Activated T-cell treated with anti-CD3 and anti-CD28 coated beads, Interleukin-2, amount 50 U/mL, for 4 hours (primary cell): ENCODE measurements at places on chromosomes 13 and 19.

DNA sequence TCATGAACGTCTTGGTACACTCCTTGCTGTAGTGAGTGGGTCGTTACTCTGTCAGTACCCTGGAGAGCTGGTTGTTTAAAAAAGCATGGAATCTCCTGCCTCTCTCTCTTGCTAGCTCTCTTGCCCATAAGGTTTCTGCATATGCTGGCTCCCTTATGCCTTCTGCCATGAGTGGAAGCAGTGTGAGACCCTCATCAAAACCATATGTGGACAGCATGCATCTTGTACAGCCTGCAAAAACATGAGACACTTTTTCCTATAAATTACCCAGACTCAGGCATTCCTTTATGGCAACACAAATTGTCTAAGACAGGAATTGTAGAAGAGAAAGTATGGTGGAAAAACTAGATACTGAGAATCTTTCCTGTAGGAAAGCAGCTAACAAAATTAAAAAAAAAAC, 516.3 kb downstream of the SLITRK6 start:
- no peak for DNase-seq

DNA sequence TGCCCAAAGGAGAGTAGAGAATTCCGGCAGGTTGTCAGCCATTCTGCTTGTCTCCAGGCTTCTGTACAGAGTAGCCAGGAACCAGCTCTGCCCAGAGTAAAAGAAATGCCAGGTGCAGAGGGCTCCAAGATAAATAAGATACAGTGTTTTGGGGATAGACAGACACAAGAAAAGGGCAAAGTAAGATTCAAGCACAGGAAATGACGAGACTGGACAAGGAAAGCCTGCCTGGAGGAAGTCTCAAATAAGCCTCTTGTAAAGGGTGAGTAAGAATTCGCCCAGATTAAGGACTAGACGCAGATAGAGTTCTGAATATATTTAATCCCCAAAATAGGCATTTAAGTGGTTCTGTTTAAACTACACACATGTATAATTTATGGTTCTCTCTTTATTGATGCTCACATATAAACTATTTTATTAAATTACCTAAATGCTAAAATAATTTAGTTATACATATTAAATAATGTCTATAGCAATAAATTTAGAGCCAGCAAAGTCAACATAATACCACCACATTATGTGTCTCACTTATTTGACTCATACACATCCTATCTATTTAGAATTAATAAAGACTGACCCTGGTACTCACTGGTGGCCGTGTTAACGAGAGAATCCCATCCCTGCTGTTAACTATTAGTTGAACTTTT, 98.4 kb upstream of the RAP2A start:
- DNase-seq, result no peak

GRCh38 chr13:85286081-85286480, 513.1 kb downstream of the SLITRK6 start:
- no peak for DNase-seq

- DNase-seq, result no peak
These were observed 318.7 kb upstream of the NBEA start for GRCh38 chr13:34623331-34623730.

GRCh38 chr13:32107474-32107873, 75.9 kb downstream of the FRY start:
- no peak for DNase-seq

DNA sequence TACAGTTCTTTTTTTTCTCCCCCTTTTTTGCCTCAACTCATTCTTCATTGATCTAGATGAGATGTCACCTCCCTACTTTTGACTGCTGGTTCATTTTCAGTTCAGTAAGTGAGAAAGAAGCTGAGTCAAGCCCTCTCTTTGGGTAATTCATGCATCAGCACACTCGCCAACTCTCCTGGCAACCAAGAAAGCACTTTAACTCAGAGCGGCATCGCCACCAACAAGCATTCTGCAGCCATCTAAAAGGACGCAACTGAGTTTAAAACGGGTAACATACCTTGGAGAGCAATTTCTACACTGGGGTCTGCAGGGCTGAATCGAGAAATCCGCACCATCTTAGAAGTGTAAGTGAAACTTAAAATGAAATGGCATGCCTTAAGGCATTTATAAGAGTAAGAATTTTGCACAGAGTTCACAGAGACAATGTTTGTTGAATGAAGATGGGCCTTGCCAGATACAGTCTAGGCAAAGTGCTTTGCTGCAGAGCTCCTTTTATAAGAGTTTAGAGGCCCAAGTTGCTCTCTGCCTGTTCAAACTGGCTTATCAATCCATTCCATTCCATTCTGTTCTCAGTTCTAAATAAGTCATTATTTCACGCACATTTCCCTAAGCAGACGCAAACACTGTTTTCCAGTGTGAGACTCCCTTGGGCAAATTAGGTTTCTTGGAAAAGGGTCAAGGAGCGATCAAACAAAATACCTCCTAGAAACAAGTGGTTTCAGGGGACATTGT, 338.0 kb downstream of the ENOX1 start:
- no peak for DNase-seq

DNA sequence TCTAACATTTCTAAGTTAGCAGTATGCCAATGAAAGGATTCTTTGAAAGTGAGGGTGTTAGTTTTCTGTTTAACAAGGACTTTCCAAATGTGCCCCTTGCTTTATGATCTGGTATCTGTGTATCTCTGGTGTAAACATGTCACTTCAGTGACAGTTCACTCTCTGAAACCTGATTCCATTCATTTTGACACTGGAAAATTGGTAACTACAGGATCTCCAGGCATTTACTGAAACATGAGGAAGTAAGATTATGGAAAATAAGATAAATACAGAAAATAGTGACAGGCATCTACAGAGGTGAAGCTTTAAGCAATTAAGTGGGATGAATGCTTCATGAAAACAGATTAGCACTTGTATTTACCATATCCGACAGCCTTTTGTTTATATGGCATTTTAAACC, 101.6 kb upstream of the MYO16 start:
- DNase-seq, result no peak

- no peak for DNase-seq
These were observed 515.8 kb downstream of the KLF12 start for GRCh38 chr13:73618275-73618865.

DNA sequence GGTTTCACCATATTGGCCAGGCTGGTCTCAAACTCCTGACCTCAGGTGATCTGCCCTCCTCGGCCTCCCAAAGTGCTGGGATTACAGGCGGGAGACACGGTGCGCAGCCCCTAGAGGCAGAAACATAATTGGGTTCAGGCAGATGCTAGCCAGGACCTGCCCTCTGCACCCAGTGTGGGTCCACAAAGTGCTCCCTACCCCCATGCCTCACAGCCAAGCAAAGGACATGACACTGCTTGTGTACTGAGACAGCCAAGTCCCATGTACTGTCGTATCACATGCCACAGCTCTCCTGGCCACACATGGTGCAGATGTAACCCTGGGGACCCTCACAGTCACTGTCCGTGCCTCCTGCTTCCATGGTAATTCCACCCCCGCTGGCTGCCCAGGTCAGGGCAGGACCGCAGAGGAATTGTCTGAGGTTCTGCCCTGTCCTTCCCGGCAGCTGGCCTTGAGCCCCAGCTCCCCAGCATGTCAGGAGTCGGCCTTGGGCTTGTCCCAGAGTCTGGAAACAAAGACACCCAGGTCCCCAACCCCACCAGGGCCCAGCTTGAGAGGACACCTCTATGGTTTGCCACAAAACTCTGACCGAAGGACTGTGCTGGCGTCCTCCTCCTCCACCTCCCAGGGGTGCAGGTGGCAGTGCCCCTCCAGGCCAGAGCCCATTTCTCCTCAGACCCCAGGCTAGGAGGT, 7.6 kb downstream of the PRR36 start:
- DNase-seq, result no peak

DNA sequence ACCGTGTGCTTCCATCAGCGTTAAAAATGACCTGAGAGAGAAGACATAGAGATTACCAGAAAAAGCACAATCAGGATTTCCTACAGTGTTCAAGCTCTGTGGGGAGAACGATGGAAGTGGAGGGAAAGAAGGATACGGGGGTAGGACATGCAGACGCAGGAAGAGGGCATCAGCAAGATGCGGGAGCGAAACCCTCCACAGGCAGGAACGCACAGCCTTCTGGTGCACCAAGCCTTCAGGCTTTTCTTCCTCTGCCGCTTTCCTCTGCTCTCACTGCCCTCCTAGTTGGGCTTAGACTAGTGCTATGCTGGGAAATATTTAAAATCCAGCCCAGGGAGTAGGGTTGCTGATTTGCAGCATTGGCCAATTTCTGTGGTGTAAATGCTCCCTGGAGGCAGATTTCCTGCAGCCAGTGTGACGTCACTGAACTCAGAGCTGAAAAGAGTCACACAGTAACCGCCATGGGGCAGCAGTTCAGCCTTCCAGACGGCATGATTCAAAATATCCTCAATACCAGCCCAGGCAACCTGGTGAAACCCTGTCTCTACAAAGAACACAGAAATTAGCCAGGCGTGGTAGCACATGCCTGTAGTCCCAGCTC, 205.1 kb upstream of the SOX1 start:
- DNase-seq, result no peak

DNA sequence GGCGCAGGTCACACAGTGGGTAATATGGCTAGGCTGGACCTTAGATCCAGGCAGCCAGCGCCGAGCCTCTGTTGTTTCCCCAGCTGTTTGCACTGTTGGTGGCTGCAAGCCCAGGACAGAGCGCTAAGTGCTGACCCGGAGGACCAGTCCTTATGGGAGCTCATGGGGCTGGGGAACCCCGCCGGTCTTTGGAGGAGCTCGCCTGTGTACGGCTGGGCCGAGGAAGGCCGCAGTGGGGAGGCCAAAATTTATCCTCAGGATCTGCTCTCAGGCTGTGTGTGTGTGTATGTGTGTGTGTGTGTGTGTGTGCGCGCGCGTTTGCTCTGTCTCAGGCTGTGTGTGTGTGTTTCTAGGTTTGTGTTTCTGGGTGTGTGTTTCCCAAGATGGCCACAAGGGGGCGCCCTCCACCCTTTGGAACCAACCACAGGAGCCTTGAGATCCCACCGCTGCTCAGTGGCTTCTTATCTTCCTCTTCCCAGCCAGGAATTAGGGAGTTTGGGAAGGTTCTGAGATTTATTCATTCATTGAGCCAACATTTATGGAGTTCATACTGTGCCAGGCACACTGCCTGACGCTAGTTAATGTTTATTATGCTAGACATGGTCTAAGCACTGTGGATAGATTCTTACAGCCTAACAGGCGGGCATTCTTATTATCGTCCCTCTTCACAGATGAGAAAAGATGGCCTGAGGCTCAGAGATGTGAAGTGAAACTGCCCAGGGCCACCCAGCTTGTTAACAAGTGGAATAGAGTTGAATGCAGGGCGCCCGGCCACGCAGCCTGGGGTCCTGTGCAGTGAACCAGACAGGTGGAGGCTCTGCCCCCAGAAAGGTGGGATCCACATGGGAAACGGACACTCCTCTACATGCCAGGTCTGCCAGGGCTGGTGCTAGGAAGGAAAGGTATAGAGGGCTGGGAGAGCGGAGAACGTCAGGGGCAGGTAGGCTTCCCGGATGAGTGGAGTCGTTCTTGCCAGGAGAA, 13.0 kb downstream of the PGLYRP1 start:
- peak; percentile 65 for DNase-seq

DNA sequence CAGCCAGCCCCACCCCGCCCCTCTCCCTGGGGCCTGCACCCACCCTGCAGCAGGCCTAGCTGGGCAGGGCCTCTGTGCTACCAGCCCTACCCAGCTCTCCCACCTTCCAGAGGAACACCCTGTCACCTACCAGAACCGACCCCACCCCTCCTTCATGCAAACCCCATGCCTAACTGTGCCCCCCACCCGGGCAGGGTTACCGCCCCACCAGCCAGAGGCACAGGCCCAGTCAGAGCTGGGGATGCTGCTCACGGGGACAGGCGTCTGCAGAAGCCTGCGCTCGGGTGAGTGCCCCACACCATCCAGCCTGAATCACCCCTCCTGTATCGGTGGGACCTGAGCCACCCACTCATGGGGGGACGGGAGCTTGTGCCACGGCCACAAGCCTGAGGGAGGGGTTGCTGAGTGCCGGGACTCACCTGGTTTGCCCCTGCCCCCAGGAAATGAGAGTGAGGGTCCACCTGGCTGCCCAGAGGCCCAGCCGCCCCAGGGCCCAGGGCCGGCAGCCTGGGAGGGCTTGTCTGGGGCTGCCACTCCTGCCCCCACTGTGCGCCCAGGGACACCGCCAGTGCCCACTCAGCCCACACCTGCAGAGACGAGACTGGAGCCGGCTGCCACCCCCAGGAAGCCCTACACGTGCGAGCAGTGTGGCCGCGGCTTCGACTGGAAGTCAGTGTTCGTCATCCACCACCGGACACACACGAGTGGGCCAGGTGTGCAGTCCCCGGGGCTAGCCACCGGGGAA, 3.8 kb downstream of the ZNF446 start:
- DNase-seq, result no peak

DNA sequence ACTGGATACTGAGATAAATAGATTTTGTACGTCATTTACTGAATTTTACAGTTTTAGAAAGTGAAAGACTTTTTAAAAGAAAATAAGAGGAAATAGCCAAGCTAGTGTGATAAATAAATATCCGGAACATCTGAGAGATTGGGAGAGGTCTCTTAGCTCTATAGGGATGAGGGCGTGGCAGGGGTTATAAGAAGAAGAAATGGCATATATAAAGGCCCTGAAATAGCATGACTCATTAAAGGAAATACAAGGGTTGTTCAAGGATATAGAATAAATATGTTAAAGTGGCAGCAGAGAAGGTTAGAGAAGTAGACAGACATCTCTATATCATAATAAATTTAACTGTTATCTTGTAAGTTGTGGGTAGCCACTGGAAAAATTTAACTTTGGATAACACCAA, 144.4 kb downstream of the MAB21L1 start:
- no peak for DNase-seq

GRCh38 chr19:10295847-10296591, 6.3 kb downstream of the ICAM5 start:
- DNase-seq, result no peak

DNA sequence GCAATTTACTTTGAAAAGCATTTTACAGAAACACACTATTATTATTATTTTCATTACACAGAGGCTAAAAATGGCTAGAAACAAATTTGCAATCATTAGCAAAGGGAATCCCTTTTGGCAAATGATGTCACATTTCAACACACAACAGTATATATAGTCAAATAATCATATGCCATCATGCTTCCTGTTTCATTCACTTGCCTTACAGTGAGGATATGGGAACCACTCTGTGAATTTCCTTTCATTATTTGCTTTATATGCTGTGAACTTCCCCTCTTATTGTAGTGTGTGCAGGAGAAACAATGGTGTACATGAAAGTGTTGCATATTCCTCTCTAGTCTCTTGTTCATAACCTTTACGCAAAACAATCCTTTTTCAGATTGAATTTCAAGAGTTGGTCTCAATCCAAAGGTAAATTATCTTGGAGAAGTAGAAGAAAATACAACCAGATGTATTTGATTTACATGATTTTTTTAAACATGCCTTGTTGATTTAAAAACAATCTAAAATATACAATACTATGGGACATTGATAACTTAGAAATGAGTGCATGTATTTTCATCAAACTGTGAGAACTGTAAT, 657.3 kb downstream of the EFNB2 start:
- DNase-seq, result no peak

- no peak for DNase-seq
These were observed 177.3 kb upstream of the SERP2 start for GRCh38 chr13:44196196-44196751.

DNA sequence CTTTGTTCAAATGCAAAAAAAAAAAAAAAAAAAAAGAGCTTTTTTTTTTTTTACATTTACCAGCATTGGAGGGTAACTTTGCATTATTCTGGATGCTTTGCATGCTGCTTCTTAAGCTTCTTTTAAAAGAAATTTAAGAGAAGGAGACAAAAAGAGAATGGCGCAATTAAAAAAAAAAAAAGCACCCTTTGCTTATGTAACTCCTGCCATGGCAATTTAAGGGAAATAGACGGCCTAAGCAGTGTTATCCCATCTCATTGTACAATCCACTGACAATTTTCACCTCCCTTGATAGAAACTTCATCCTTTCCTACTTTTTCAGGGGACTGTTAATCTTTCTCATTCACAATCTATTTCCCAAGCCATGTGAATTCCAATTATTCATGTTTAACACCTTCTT, 129.8 kb downstream of the KCTD12 start:
- DNase-seq, result no peak
